ENCODE measurements at places on chromosomes 3 and 15. TPM values are rescaled to one million over a fixed set of nuclear protein-coding genes. Genes with fewer than 3 reads are reported as not detected.

DNA sequence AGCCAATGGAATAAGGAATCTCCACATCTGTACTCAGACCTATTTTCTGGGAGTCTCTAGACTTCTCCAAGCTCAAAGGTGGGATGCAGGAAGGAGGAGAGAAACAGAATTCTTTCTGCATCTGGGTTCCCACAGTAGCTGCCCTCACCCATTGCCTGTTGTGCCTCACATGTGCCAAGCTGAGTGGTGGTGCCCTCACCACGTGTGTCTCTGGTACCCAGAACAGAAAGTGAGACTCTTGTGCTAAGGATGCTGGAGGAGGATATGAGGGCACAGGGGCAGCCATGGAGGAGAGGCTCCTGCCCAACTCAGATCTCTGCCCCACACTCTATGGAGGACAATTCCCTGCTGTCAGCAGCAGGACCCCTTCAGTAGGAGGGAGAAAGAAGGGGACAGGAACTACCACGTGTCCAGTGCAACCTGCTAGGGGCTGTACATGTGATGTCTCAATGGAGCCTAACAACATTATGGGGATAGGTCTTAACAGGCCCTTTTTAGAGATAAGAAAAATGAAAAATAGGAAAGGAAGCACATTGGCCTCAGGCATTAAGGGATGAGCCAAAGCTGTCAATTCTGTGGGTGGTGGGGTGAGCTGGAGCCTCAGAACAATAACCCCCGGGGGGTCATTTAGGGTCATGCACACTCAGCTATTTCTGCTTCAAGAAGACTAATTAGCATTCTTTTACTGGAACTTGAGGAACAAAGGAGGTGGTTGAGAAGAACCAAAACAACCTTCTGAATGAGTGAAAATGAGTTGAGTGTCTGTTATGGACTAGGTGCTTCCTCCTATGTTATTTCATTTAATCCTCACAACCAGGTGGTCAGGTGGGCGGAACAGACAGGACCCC lies 16.3 kb upstream of the NOX5 start:
- no peak for DNase-seq

- no peak for DNase-seq
Observed at GRCh38 chr3:119795849-119796248, 13.9 kb downstream of the NR1I2 start.

The EOMES gene
- 0.16 TPM for total RNA-seq

The ERICH6 gene
- total RNA-seq: not detected
